ENCODE measurements at places on chromosomes 11 and 22. TPM values are rescaled to one million over a fixed set of nuclear protein-coding genes. Genes with fewer than 3 reads are reported as not detected.

AGBL2 gene
- 0.20 TPM for total RNA-seq

BRSK2 gene
- total RNA-seq = 0.22 TPM

MPEG1 gene
- total RNA-seq = not detected

PAX6 gene
- not detected for total RNA-seq

PPP6R3 gene
- total RNA-seq = 95.9 TPM

DNA sequence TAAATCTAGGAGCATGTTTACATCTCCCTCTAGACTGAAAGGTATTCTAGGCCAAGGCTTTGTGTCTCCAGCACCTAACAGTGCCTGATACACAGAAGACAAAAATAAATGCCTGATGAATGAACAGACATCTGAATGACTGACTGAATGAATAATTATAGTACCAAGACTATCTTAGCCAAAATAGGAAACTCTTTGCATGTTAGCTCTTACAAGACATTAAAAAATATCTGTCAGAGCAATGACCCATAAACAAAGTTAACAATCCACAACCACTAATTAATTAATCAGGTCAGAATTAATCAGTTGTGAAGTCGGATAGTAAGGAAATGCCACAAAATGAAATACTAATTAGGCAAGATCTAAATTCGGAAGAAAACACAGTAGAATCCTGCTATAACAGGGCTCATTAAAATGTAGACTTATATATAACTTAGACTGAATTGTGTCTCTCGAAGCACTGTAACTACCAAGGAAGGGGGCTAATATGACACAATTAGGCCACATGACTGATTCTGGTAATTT lies 45.5 kb upstream of the POU2AF2 start:
- DNase-seq = no peak

- DNase-seq = no peak
These were observed 12.1 kb downstream of the MTNR1B start for GRCh38 chr11:92981508-92982043.

- no peak for DNase-seq
These were observed 4.8 kb upstream of the JHY start for GRCh38 chr11:122877732-122878131.

GRCh38 chr11:40246983-40247382 lies 1212.5 kb downstream of the LRRC4C start:
- no peak for DNase-seq

GRCh38 chr22:46060292-46061123 lies 83.5 kb upstream of the WNT7B start:
- no peak for DNase-seq

DNA sequence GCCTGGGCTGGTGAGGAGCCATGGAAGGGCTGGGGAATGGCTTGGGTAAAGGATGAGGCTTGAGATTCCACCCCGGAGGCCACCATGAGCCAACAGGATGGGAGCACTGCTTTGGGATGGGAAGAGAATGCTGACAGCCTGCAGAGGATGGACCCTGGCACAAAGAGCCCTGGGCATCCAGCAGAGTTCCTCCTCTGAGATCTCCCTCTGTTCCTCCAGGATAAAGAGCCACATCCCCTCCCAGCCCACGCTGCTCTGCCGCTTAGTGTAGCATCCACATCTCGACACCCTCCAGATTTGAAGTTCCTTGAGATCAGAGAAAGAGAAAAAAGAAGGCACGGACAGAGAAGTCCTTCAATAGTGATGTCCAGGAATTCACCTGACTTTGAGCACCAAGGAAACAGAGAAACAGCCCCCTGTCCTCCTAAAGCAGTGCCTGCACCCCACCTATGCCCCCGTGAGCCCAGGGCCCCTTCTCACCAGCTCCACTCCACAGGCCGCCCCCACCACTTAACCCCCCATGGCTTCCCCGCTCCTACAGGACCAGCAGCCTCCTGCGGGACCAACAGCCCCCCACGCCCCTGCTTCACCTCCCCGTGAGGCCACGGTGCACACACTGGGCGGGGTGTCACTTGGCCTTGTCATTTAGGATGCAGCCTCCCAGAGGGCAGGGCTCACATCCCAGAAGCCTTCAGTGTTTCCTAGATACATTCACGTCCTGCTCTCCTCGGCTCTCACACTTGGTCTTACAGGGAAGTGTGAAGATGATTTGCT lies 180.5 kb downstream of the SHANK2 start:
- DNase-seq = no peak

DNA sequence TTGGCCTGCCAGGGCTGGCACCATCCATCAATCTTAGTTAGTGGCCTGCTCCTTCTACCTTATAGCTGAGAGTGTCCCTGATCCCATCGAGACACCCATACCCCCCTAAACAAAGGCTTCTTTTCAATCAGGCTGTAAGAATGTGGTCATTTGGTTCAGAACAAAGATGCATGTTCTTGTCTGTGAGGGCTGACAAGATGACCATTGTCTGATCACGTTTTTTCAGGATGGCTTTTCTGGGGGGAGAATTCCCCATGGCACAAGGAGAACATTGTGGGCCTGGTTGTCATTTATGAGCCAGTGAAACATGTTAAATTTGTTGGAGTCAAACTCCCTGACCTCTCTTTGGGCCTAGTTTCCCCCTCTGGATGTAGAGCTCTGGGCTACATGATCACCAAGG lies 160.4 kb downstream of the INSC start:
- DNase-seq = no peak

- DNase-seq = peak; percentile 57
These were observed at the start of gene ARAP1 for GRCh38 chr11:72752088-72752914. Gene ARAP1 (minus strand): TSS chr11:72752408. CDS start chr11:72727128, 25,280 bp downstream.

DNA sequence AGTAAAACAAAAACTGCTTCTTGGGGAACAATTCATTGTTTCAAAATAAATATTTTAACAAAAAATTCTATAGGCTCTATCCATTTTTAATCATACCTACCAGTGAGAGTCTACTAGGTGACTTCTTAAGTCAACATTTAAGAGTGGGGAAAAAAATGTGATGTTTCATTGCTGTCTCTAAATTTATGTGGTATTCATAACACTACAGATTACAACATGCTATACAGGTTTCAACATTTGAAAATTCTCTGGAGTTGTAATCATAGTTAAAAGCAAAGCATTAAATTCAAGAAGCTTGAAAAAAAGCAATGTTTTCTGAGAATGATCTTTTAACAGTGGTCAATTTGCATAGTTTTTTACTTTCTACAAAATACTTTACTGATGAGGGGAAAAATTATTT lies 18.3 kb downstream of the SBF2 start:
- DNase-seq = no peak

DNA sequence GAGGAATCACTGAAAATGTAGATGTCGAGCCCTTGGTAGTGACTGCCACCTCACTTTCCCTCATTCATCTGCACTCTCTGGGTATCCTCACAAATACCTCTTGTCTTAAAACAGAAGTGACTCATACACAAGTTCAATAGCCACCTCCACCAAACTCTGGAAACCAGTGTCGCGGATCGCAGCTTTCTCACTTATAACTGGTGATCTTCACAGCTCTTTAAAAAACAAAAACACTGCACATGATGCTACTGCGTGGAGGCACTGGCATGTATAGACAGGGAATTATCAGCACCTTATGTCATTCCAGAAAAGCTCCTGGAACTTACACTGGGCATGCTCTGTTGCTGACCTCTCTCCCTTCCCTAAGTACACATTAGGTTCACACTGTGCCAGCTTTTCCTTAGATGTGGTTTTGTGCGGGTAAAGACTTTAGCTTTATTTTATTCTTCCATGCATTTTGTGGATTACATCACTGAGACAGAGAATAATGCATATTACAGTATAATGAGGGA lies 425.5 kb upstream of the CADM1 start:
- DNase-seq = no peak

Data from lung microvascular endothelial cell (primary cell).